ENCODE measurements at places on chromosomes 2 and 18.
A peak's percentile ranks its signal among the peaks of the same experiment; 100 is the strongest.

DNA sequence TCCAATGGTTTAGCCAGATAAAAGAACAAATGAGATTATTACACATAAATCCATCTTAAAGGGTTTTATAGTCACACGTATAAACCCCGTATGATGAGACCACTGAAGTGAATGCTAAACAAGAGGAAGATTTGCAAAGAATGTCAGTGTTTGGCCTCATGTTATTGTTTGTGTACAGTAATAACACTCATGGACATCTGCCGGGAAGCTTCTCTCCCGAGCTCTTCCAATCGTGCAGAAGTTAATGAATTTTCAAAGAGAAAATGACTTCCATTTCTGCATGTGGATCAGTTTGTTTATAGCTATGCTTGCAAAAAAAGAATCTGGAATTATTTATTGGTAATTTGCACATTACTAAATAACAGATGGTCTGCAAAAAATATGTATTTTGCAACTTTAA, 88.5 kb upstream of the APCDD1 start:
- no peak for DNase-seq

DNA sequence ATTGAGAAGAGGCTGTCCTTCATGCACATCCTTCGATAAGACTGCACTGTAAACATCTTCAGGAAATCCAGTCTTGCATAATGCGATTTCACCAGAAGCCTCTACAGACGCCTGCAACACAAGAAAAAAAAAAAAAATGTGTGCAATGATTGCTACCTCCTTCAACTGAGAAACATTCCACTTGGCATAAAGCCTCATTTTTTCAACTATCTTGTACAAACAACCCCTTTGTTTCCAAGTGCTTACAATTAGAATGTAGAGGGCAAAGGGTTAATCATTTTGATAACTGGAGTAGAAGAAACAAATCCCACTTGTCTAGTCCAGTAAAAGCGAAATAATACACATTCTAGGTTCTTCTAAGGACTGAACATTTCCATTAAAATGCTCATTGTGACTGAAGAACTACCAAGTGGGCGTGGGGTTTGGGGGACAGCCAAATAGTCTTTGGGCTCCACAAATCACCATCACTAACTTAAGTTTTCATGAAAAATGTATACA, 29.2 kb downstream of the CDH2 start:
- peak; percentile 44 for DNase-seq

DNA sequence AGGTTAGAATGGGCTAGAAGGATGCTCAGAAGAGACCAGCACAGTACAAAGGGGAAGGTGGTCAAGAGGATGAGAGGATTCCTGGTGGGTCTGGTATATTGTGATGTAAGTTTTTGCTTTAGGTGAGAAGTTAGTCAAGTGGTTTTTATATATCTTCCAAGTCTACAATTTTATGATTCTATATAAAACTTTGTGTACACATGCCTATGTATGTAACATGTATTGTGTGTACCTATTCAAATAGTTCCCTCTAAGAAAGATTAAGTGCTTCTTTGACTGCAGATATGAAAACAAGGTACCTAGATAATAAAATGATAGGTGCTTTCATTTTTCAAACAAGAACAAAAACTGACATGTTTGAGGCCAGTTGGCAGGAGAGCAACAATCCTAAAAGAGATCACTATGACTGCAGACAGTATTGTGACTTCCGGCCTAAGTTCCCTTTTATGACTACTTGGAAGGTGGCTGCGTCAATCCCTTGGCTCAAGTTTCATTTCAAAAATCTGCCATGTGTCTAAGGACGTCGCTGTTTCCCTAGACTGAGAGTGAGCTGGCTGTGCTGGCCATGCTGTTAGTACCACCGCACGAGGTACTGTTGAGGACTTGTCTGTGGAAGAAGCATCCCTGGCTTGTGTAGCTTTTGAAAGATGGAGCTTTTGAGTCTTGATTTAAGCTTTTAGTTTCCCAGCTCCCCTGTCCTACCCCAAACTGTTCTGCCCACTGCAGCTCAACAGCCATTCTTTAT, 123.1 kb downstream of the PRPF40A start:
- DNase-seq = peak; percentile 93

GRCh38 chr2:186623084-186623483, 33.2 kb downstream of the ITGAV start:
- no peak for DNase-seq

DNA sequence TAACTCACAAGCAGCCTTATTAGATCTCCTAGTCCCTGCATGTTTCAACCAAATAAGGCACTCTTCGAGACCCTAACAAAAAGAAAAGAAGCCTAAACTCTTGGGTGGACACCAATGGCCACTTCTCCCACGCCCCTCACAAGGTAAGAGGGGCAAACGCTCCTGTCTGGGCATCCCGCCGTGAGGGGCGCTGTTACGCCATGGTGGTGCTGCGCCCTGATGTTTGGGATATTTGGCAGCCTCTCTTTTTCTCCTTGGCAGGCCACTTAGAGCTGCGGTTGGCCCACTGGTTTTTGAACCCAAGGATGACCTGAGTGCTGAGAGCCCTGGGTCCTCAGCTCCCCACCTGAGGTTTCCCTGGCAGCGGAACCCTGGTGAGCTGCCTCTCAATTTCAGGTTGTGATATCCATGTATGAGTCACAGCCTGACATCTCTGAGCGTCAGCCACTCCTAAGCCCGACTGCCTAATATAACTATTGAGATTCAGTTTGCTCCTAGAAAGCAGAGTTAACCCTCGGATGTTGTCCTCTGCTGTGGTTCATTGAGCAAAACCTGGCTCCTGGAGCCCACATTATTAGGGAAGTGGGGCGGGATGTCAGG, 103.3 kb downstream of the COL6A3 start:
- DNase-seq = no peak

GRCh38 chr2:10579441-10579840, 110.3 kb downstream of the NOL10 start:
- no peak for DNase-seq

DNA sequence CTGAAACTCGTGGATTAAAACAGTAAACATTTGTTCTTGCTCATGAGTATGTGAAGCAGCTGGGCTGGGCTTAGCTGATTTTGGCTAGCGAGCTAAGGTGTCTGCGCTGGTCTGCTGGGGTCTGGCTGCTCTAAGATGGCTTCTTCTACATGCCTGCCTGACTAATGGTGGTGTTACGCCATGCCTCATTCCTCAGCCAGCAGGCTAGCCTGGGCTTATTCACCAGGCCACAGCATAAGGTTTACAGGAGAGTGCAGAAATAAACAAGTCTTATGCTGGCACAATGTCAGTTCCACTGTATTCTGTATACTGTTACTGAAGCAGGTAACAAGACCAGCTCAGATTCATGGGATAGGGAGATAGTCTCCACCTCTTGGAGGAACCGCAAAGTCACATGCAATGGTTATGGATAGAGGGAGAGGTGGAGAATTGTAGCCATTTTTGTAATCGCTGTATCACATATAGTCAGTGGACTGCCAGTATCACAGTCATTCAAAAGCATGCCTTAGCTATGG, 80.0 kb downstream of the RHBDD1 start:
- no peak for DNase-seq

GRCh38 chr2:181784556-181784955, 104.2 kb upstream of the NEUROD1 start:
- DNase-seq = no peak

- no peak for DNase-seq
These were observed 336.7 kb downstream of the OSR1 start for GRCh38 chr2:19021721-19022120.

DNA sequence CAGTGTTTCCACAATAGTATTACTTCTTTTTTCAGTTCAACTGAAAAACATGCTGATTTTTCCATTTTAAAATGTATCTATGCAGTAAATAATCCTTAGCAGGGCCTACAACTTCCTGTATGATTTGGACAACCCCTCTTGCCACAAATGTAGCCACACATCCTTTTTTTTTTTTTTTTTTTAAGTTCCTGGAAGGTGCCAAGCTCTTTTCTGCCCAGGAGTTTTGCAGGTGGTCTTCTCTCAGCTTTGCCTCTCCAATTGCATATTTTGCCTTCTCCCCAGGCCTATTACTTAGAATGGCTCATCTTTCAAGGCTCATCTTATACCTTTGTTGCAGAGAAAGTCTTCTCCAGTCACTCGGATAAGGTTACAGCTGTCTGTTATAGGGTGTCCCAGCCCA, 11.6 kb downstream of the KLHL14 start:
- no peak for DNase-seq

DNA sequence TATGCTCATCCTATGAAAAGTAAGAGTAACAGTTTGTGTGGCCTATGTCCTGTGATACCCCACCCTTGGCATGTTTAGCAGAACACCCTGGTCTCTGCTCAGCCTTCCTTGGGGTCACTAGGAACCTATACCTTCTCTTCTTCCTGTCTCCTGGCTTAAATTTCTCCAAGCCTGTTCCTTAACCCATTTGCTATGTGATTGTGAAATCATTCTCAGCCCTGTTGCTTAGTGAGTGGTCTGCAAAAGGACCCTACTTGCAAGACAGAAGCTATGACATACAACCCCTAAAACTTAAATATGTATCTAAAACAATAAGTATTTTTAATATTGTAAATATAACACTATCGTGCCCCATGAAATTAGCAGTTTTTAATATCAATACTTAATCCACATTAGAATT, 524.7 kb downstream of the PARD3B start:
- DNase-seq = no peak

DNA sequence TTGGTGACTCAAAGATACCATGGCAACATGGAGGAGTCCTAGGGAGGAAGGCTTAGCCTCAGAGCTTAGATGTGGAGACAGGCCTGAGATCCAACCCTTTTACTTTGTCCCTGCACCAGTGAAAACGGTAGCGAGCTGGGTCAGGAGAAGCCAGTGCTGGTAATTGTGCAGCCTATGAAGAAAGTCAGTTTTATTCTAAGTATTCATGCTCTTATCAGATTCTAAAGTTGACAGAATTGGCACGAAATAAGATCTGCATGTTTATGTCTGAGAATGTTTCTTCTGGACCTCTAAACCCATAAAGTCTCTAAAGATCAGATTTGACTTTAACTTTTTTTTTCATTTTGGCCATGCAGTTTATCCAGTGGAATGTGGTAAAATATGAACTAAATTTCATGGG, 93.8 kb downstream of the SCG2 start:
- DNase-seq = no peak

- peak; percentile 5 for DNase-seq
These were observed 8.5 kb downstream of the ESPNL start for GRCh38 chr2:238108423-238109183.

DNA sequence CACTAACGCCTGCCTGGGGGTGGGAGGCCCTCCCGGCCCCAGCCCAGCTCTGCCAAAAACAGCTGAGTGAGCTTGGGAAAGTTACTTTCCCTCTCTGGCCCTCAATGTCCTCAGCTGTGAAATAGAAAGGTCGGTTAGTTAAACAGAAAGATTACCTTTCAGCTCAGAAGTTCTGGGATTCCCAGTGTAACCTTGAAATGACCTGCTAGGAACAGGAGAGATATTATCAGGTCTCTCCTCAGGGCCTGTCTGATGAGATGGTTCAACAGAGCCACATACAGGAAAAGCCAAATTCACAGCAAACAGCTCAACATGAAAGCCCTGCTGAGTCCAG, 68.8 kb downstream of the LBH start:
- no peak for DNase-seq

DNA sequence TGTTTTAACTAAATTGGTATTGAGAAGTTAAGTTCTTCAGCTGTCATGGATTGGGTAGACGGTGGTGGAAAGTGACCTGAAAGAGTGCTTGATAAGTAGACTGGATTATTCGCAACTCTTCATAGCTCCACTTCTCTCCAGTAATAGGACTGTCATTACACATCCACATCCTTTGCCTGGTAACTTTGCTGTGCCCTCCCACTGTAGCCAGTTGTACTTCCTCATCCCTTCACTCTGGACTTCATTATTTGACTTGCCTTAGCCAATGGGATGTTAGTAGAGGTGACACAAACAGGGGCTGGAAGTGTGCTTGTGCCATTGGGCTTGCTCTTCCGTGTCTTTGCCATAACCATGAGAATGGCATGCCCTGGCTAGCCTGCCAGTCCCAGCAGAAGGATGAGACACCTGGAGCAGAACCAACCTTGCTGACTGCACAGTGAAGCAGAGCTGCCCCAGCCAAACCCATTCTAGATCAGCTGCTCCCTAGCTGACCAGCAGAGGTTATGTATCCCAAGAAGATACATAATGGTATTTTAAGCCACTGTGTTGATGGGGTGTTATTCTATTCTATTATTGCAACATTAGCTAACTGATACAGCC, 16.9 kb downstream of the QPCT start:
- peak; percentile 65 for DNase-seq

GRCh38 chr2:232966122-232966521, 46.9 kb downstream of the NGEF start:
- no peak for DNase-seq

DNA sequence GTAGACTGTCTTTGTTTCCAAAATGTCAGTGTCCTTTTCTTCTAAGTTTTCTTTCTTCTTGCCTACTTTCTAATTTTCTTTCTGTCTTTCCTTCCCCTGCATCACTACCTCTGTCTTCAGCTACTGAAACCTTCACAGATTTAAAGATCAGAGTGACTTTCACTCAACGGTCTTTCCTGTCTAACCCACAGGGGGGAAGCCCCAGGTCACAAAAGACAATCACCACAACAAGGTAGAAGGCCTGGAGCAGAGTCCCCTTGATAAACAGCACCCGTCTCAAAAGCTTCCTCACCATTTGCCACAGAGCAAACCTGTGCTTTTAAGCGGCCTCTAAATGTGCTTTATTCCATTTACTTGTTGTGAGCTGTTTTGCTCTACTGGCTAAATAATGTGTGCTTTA, 665.4 kb downstream of the BCL11A start:
- DNase-seq = no peak

DNA sequence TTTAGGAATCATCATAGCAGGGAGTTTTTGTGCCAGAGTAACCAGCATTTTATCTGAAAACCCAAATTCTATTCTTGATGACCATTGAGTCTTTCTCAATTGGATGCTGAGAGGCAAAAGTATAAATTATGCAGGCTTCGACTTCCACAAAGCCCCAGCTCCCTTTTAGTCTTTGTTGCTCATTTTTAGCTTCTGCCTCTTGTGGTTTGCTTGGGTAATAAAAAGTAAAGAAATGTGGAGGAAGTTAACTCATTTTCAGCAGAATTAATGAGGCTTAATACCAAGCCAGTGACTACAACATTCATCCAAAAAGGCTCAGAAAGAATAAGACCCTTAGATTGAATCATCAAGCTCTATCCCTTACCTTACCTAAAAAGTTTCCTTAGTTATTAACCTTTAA, 18.6 kb downstream of the ERMN start:
- DNase-seq = peak; percentile 21

GRCh38 chr2:142914507-142915313, 37.2 kb downstream of the KYNU start:
- DNase-seq = no peak

Measured in inflammatory macrophage treated with lipopolysaccharide for 4 hours (primary cell).